Activated T-cell treated with anti-CD3 and anti-CD28 coated beads, Interleukin-2, amount 50 U/mL, for 72 hours (primary cell): ENCODE measurements at places on chromosomes 2 and 18. TPM values are rescaled to one million over a fixed set of nuclear protein-coding genes. Genes with fewer than 3 reads are reported as not detected.

Gene HNRNPLL
- 63.7 TPM for total RNA-seq

Gene BARD1
- 32.6 TPM for total RNA-seq

Gene SCN9A
- total RNA-seq = 0.12 TPM

Gene REG3G
- total RNA-seq = not detected

Gene AUP1
- total RNA-seq = 128 TPM

Gene ARHGEF4
- 1.7 TPM for total RNA-seq

DNA sequence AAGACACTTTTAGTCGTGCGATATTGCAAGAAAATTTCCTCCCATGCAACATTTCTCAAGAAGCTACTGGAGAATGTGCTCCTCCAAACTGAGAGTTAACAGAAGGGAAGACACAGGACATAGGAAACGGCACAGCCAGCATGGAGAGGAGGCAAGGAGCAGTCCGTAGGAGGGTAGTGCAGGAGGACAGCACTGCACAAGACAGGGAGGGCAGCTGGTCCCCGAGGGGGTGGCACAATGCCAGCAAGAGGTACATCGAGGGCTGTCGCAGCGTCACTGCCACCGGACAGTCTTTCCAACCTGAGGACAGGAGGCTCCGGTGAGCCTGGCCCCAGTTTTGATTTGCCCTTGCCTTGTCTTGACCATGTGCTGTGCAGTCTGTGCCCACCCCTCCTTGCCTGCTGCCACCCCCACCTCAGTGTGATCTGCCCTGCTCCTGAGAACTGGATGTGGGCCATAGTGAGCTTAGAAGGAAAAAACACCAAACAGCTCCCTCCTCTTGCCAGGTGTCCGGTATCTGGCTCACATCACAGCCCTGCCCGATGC, 81.6 kb upstream of the LAPTM4A start:
- DNase-seq = no peak

GRCh38 chr2:183186296-183186695, 62.1 kb downstream of the NUP35 start:
- no peak for DNase-seq

GRCh38 chr2:226888971-226889370, 53.1 kb downstream of the RHBDD1 start:
- no peak for DNase-seq

DNA sequence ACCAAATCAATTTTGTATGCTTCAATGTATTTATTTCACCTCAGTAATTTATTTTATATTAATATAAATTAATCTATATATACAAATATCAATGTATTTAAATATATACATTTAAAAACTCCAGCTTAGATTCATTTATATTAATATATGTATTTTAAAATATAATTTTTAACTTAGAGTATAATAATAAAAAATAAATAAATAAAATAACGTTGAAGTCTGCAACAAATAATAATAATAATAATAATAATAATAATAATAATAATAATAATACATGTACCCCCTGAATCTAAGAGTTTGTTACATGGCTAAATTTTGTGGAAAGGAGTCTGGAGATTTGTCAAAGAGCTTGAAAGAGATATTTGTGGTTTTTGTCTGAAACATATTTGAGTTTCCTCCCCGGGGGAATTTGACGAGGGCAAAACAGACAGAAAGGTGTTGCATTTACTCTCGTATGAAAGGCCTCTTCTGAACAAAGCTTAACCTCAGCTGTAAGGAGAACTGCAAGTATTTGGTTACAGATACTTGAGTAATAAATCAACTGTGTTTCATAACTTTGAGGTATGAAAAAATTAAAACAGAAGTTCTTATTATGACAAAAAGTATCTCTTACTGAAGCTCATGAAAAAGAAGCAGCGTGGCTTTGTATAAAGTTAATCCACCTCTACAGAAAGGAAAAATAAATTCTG, 93.4 kb downstream of the CDH19 start:
- DNase-seq = no peak

- no peak for DNase-seq
Observed at GRCh38 chr2:26900831-26901321, 52.9 kb downstream of the DPYSL5 start.

DNA sequence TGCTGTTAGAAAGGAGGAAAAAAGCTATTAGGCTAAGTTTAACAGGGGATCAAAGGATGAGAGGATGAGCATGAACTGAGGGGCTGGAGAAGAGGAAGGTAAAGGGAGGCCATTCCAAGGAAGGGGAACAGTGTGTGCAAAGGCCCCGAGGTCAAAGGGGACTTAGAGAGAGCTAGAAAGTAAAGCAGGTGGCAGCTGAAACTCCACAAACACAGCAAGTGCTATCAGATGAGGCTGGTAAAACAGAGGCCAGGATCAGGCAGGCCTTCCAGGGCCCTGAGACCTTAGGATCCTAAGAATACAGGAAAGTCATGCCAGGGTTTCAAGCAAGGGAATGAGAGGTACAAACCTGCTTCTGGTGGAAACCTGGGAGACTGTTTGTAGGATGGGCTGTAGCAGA, 5.8 kb downstream of the HDAC4 start:
- no peak for DNase-seq

GRCh38 chr2:444937-445884, 157.3 kb upstream of the ALKAL2 start:
- DNase-seq = no peak

DNA sequence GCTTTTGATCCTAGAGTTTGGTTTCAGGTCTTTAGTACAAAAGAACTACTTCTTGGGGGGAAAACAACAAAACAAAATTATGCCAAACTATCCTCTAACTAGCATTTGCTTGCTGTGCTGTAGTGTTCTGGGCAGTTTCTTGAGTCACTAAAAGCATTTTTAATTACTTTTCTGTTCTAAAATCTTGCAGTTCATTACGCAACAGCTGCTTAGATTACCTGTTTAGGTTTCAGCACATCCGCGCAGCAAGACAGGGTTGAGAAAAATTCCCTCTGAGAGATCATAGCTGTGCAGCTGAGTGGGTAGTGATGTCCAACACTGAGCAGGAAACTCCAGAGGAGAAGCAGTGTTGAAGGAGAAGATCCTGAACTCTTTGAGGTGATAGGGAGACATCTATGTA, 9.0 kb downstream of the DAW1 start:
- DNase-seq = no peak

DNA sequence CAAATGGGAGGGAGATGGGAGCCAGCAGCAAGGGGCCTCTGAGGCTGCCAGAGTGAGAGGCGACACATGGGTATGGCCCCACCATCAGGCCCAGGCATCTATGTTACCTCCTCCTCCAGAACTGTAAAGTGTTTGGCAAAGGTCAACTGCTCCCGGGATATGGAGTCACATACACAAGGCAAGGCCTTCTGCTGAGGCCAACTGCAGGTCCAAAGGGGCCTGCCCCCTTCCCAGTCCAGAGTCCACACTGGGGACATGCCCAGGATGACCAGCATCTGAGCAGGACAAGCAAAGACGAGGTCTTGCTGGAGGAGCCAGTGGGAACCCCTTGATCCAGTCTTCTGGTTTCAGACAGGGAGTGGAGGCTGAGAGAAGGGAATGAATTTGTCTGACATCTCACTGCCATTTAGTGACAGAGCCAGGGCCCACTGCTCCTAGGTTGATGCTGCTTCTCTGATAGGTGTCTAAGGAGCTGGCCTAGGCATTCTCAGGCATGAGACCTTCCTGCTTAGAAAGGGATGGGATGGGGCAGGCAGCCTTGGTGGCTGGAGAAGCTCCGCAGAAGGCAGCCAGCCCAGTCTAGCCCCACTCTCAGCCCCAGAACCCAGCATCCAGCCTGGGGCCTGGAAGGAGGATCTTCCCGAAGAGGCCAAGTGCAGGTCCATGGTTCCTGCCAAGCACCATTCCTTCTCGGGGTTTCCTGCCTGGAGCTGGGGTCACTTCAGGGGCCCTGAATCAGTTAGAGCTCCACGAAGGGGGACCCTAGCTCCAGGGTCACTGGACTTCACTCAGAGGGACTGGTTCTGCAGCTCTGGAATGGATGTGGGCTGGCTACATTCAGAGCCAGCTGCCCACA, 26.4 kb downstream of the EMX1 start:
- DNase-seq = no peak

DNA sequence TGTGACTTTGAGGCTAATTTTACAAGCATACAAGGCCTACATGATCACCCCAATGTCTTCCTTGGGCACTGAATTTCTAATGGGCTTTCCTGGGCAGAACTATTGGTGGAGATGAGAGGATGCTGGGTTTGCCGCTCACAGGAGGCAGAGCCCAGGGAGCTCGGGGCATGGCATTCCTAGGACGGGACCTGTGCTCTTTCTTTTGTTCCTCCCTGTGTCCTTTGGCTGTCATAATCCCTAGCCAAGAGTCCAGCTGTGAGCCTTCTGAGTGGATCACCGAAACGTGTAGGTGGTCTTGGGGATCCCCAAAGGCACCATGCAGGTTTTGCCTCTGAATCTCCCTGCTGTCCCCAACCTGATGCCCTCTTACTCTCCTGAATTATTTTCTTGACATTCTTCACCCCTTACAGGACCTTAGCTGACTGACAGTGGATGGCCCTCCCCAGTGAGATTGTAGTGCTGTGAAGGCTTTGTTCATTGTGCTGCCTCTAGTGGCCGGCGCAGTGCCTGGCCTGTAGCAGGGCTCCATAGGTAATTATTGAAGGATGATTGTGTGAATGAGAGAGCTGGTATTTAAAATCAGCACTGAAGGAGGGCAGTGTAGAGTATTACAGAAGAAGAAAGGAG, 221.9 kb downstream of the ZNF407 start:
- no peak for DNase-seq

- peak; percentile 37 for DNase-seq
Observed at GRCh38 chr18:3246635-3247239, 864 bp upstream of the MYL12A start.

- peak; percentile 39 for DNase-seq
Observed at GRCh38 chr2:121721926-121722325, 14.7 kb downstream of the NIFK start.

DNA sequence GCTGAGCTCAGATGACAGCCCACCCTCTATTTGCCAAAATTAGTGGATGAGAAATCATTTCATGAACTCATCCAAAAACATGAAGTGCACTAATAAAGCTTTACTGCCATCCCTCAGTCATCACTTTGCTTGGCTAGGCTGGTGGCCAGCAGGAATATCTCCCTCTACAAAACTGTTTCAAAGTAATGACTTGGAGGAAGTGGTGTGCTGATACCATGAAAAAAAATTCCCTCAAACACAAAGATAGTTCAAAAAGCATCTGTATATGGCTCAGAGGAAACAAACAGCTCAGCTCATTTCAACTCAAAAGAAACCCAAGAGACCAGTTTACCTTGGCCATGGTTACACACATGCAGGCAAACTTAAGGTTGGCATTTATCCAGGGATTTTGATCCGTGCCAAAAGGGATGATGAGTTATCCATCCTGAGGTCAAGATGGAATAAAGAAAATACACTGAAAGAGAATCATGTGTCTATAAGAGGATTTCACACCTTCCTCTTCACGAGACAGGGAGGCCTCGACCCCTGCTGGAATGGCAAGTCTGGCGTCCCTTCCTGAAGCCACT, 18.4 kb upstream of the WIPF1 start:
- no peak for DNase-seq
